ENCODE measurements at places on chromosomes 4 and X. TPM values are rescaled to one million over a fixed set of nuclear protein-coding genes. Genes with fewer than 3 reads are reported as not detected.

DNA sequence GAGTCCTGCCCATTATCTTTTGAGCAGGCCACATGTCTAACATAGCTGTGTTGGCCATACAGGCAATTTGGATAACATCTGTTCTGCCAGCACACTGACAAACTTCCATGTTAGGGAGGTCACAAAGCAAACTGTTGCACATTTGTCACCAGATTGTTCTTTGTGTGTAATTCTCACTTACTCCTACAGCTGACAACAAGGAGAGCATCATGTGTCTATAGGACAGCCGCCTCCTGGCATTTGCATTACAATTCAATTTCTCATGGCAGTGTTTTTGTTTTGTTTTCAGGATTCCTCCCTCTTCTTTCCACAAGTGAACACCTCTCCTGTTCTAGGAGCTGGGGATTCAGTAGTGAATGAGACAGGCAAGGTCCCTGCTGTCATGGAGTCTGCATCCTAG is 94.3 kb upstream of the LEF1 start:
- no peaks in the 10 kb centered on the region for H3K4me1 ChIP-seq
- no peak overlapping the region for H3K27ac ChIP-seq
- no peaks in the 10 kb centered on the region for H3K27me3 ChIP-seq
- no peak for DNase-seq

GRCh38 chr4:163548481-163549243 is 54.2 kb downstream of the TMA16 start:
- H3K36me3 ChIP-seq: no peaks in the 10 kb centered on the region
- peak overlapping the region; percentile 33 for H3K4me3 ChIP-seq
- peaks cover 11% of the 10 kb centered on the region for H3K4me1 ChIP-seq
- H3K27me3 ChIP-seq: no peaks in the 10 kb centered on the region
- no peak overlapping the region for H3K27ac ChIP-seq

DNA sequence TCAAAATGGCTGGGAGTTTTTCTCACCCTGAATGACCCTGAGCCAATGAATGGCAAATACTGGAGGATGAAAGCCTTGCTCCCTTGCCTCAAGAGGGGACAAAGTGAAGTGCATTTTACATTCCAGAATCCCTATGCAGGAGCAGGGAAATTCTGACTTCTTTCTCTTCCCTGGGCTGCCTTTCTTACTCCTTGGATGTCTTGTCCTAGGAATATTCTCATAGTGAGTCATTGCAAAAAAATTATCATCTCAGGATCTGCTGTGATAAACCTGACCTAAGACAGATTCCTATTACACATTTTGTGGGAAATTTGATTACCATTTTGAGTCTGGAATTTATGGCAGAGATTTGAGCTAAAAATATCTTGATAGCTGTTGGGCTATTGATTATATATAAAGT is 199.9 kb downstream of the TMA16 start:
- no peak for DNase-seq
- no peak overlapping the region for H3K27ac ChIP-seq
- no peaks in the 10 kb centered on the region for H3K36me3 ChIP-seq
- H3K27me3 ChIP-seq: no peaks in the 10 kb centered on the region
- H3K4me1 ChIP-seq: no peaks in the 10 kb centered on the region
- H3K4me3 ChIP-seq: no peak overlapping the region

GRCh38 chrX:109199726-109200125 is 282.2 kb downstream of the GUCY2F start:
- no peaks in the 10 kb centered on the region for H3K36me3 ChIP-seq
- H3K4me1 ChIP-seq: no peaks in the 10 kb centered on the region
- H3K27me3 ChIP-seq: no peaks in the 10 kb centered on the region
- no peak for DNase-seq
- no peak overlapping the region for H3K4me3 ChIP-seq

- no peaks in the 10 kb centered on the region for H3K36me3 ChIP-seq
- H3K4me1 ChIP-seq: no peaks in the 10 kb centered on the region
- H3K27ac ChIP-seq: no peak overlapping the region
- DNase-seq: no peak
Observed at GRCh38 chr4:169135776-169136175, 125.7 kb upstream of the CBR4 start.

GRCh38 chrX:69616457-69617203 is 717 bp downstream of the EDA start:
- no peak for DNase-seq
- H3K4me1 ChIP-seq: peaks cover 4% of the 10 kb centered on the region
- peaks cover 11% of the 10 kb centered on the region for H3K27me3 ChIP-seq

- H3K27me3 ChIP-seq: peaks cover 2% of the 10 kb centered on the region
- H3K27ac ChIP-seq: no peak overlapping the region
- H3K36me3 ChIP-seq: no peaks in the 10 kb centered on the region
- no peak overlapping the region for H3K4me3 ChIP-seq
Observed at GRCh38 chrX:134732676-134733075, 74.4 kb upstream of the PLAC1 start.

ADAM29 gene
- not detected for total RNA-seq

SULT1E1 gene
- total RNA-seq: not detected

NRK gene
- total RNA-seq: not detected
